ENCODE measurements at places on chromosomes 3 and 15. TPM values are rescaled to one million over a fixed set of nuclear protein-coding genes. Genes with fewer than 3 reads are reported as not detected.

DNA sequence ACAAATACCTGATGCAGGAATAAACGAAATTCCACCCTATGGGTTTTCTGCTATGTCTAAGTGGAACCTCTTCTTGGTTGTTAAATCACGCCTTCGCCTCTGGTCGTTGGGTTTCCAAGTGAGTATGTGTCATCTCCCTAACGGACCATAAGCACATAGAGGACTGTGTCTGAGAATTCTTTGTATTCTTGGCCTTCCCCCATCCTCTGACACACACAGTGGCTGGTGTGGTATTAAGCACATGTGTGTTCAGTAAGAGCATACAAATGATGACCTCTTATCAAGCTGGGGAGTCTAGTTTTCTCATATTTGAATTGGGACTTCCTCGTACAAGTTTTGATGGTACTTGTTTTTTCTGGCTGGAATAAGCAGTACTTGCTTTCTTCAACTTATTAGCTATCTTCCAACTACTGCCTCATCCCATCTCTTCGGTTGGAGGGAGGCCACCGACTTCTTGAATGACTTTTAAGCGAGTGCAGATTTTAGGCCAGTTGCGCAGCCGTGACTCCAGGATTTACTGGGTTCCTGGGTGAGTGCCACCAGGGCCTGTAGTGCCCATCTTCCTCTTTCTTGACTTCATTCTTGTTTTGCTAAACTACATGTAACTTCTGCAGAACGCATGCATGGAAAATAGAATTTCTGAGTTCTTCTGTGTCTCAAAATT is 240.2 kb downstream of the ADAMTS17 start:
- DNase-seq, result no peak

- no peak for DNase-seq
These were observed 50.6 kb upstream of the SLC7A14 start for GRCh38 chr3:170636400-170636973.

GRCh38 chr3:120763601-120764000 is 21.1 kb downstream of the GTF2E1 start:
- no peak for DNase-seq

DNA sequence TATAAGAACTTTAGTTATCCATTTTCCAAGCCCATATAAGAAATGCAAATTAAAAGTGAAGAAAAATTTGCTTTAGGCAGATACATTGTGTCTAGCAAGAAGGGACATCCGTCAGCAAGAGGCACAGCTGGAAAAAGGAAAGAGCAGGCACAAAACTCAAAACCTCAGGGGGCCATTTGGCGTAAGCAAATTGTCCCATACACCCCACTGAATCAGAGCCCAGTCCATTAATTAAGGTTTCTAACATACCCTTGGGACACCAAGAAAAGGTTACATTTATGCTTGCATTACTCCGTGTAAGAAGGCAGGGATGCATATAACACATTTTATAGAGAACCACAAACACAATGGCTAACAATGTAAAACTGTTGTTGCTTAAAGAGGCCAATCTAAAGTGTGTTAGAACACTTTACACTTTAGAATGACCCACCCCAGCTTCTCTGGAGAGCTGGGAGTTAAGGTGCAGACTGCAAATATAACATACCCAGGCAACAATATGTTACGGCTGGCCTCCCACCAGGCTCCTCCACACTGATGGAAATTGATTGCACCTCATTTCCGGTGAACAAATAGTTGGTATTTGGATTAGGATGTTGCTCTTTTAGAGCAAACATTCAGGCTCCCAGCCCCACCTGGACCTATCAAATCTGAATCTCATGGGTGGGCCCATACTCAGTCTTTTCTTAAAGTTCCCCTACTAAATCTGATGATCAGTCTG is 23.2 kb downstream of the SEMA5B start:
- no peak for DNase-seq

- no peak for DNase-seq
These were observed 318.4 kb downstream of the LPP start for GRCh38 chr3:188472336-188472735.

- DNase-seq, result no peak
These were observed 7.4 kb downstream of the EPHA3 start for GRCh38 chr3:89114841-89115223.

DNA sequence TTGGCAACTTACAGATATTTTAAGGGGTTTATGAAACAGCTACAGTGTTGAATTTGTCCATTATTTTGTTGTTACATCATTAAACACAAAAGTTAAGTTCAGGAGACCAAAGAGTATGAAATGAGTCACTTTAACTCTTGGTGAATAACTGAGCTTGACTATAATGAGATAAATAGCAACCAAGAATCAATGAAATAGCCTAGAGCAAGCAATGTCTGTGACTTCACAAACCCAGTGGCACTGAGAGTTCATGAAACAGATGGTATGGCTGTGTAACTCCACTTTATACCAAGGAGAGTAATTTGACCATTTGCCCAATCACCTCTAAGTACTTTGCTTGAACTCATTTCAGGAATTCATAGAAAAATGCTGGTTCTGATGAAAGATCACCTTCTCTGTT is 169.6 kb upstream of the GADL1 start:
- DNase-seq, result no peak

GRCh38 chr3:35744419-35744818 is 105.1 kb downstream of the ARPP21 start:
- no peak for DNase-seq

USP3 gene
- 58.2 TPM for total RNA-seq

LMLN gene
- 12.2 TPM for total RNA-seq

TTLL13 gene
- 0.71 TPM for total RNA-seq

HES1 gene
- 87.1 TPM for total RNA-seq

SMCO1 gene
- total RNA-seq, result not detected

GNAT1 gene
- not detected for total RNA-seq

Data from sciatic nerve (tissue), 2 donors.